ENCODE measurements at places on chromosomes 11 and 22.

GRCh38 chr11:28976801-28977145 lies 868.6 kb downstream of the METTL15 start:
- DNase-seq, result no peak

- no peak for DNase-seq
Observed at GRCh38 chr11:3173795-3174194, 8.7 kb upstream of the OSBPL5 start.

DNA sequence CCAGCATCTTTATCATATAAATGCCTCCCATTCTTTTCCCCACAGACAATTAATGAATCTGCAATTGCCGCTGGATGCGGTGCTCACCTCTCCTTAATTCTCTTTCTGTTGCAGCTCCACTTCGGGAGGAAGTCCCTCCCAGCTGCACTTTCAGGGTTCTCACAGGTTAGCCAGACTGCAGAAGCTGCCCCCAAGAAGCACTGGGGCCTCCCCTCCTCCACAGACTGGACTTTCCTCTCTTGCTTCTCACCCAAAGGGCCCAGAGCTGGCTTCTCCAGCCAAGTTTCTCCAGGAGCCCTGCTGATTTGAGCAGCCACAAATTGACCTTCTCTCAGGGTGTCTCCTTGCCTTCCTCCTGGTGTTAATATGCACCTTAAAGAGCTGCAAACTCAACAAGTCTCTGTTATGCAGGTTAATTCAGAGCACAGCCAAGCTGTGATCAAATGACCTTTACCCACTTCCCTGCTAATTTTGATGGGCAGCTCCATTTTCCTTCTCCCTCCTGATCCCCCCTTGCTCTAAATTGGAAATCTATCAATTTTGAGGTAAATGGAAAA lies 298.9 kb downstream of the BUD13 start:
- DNase-seq, result no peak

- DNase-seq, result peak; percentile 20
Observed at GRCh38 chr11:117189191-117189940, 9.8 kb upstream of the TAGLN start.

- no peak for DNase-seq
Observed at GRCh38 chr11:127709960-127710359, 709.4 kb upstream of the KIRREL3 start.

GRCh38 chr11:132444911-132445310 lies 1074.5 kb downstream of the NTM start:
- DNase-seq, result no peak

- no peak for DNase-seq
Observed at GRCh38 chr22:30695871-30696655, 1.4 kb downstream of the OSBP2 start.

- DNase-seq, result peak; percentile 30
Observed at GRCh38 chr22:45208993-45209838, 31.5 kb downstream of the KIAA0930 start.

GRCh38 chr11:33735271-33736147 lies 714 bp downstream of the CD59 start:
- peak; percentile 55 for DNase-seq

DNA sequence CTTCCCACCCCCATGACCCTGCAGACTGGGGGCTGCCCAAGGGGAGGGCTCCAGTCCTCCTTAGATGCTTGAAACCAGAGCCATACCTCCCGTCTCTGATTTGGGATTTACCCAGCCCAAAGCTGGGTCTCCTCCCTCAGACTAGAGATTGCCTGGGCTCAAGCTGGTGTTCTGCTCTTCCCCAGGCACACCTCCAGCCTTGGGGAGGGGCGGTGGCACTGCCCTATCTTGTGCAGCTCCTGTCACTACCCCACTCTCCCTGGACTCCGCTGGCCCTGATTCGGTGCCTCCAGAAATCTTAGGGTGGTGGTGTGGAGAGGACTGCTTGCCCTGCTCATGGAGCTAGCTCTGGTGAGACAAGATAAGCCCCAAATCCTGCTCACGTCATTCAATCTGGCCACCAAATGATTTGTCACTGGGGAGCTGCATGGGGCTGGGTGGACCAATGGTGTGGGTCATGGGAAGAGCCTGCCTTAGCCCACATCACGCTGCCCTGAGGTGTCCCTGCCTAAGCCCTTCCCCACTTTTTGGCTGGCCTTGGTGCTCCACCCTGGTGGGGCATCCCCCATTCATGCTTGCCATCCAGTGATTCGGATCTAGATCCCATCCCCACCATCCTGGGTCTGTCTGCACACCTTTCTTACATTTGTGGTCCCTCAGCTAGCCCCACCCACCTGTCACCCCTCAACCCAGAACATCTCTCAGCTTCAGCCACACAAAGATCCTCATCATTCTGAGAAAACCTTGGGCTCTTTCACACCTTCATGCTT lies 87.7 kb downstream of the PDE2A start:
- no peak for DNase-seq
